CMK (cell line): ENCODE measurements at places on chromosomes 2 and 18.

- no peak for DNase-seq
Measured at GRCh38 chr2:102006886-102007278, 15.1 kb downstream of the IL1R2 start.

GRCh38 chr2:88450186-88450585 lies 2.3 kb downstream of the FOXI3 start:
- no peak for DNase-seq

GRCh38 chr2:102294802-102295489 lies 16.4 kb upstream of the IL1RL1 start:
- no peak for DNase-seq

DNA sequence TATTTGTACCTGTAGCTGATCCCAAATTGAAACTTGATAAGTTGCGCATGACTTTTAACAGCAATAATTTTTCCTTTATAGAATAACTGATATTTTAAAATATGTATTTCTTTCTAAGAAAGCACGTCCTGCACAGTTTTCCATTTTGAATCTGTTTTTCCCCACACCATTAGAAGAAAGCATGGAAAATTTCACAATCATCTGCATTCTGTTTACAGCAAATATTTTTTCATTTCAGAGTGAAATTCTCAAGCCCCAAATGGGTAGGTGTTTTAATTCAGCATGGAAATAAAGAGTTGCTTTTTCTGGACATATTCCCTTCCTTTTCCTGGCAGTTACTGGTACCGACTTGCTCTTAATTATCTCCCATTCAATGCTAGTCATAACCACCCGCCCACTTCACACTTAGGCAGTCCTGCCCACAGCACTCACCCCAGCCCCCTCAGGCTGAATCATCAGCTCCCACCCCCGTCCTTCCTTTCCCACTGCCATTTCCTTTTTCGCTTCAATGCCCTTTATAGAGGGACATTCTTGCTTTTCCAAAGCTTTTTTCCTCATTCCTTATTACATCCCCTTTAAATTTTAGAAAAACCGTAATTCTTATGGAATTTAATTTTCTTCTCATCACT lies 89.2 kb upstream of the GLS start:
- DNase-seq: no peak

GRCh38 chr2:24457696-24458386 lies 33.2 kb upstream of the NCOA1 start:
- DNase-seq: peak; percentile 43

DNA sequence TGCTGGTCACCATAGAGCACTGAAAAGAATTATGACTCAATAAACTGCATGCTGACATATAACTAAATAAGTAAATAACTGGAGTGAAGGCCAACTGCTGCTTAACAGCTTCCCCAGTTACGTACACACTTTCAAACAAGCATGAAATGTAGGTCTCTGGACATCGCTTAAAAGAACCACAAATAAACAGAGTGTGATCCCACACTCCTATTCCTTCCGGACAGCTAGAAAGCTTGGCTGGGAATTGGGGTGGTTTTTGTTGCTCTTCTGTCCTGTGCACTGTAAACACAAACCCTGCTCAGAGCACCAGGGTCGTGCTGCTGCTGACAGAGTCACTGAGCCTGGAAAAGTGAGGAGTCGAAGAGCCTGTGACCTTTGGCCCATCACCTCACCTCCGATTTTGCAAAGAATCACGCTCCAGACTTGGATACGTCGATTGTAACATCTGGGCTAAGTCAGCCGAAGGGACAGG lies 162.7 kb upstream of the NT5C1B start:
- DNase-seq: no peak

- DNase-seq: no peak
Measured at GRCh38 chr2:197369933-197370320, 59.3 kb upstream of the ANKRD44 start.

DNA sequence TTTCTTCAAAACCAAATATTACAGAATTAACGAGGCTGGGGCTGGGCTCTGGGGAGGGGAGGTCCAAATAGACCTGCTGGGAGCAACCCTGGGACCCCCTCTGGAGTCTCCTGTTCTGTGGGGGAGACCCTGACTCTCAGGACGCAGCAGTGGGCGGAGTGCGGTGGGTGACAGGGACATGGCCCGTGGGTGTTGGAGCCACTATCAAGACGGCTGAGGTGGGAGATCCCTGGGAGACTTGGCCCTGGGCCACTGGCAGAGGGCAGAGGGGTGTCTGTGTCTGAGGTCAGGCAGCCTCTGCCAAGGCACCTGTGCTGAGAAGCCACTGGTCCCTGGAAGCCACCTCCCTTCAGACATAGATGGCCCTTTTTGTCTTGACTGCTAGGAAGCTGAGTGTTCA lies 79.5 kb upstream of the CTDP1 start:
- no peak for DNase-seq

DNA sequence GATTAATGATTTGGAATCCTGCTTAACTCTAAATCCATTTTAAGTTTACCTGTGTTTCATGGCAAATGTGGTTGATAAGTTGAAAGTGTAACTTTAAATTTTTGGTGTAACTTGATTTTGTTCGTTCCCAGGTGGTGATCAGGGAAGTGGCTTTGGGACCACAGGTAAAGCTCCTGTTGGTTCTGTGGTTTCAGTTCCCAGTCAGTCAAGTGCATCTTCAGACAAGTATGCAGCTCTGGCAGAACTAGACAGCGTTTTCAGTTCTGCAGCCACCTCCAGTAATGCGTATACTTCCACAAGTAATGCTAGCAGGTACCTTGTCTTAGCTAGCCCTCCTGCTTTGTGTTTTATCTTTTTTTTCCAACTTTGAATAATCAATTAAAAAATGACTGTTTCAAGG lies 62.8 kb downstream of the AGFG1 start:
- DNase-seq: no peak

GRCh38 chr2:203237346-203238238 lies 1.2 kb upstream of the CYP20A1 start:
- DNase-seq: no peak

DNA sequence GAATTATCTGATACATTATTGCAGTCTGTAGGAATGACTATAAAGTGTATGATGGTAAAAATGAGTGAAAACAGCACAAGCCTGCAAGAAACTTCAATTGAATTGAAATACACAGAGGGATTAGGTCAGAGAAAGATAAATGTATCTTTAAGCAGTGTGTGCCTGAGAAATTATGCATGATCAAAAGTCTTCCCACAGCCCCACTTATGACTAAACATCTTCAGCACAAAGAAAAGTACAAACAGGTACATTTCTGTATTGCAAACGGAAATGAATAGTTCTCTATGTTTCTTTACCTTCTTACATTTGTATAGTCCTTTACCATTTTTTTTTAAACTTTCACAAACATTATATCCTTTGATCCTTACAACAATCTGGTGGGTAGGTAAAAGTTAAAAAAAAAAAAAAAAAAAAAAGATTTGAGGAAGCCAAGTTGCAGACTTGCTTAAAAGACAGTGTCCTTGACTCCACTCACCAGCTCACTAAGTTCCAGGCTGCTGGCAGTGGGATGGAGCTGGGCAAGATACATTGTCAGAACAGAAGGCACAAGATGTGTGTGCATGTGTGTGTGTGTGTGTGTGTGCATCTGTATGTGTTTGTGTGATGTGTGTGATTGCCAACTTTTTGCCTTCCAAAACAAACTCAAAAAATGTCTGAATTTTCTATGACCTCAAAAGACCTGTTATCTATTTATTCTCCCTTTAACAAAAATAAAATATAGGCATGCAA lies 423.7 kb upstream of the ACVR2A start:
- DNase-seq: no peak

DNA sequence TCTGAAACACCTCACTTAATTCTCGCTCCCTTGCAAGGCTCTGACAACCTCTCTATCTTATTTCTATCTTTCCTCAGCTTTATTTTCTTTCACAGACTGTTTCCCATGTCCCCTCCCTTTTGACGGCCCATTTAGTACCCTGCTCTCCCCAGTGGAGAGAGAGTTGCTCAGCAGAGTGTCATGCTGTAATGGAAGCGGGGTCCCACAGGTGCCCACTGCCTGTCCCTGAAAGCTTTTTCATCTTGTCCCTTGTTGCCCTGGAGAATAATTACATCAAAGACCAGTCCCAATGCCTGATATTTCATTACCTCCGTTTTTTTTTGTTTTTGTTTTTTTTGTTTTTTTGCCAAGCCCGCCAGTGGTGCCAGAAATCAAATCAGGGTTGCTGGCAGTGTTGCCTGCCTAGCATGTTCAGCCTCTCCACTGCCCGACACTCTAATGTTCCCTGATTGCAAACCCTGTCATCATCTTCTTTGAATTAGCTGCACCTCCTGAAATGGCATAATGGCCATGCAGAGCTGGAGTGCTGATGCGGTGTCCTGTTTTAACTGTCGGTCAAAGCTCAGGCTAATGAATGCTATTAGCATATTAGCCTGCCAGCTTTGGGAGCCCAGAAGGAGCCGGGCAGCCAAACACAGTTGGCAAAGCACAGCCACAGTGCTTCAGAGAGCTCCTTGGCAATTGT lies 71.2 kb upstream of the CAVIN2 start:
- DNase-seq: no peak

DNA sequence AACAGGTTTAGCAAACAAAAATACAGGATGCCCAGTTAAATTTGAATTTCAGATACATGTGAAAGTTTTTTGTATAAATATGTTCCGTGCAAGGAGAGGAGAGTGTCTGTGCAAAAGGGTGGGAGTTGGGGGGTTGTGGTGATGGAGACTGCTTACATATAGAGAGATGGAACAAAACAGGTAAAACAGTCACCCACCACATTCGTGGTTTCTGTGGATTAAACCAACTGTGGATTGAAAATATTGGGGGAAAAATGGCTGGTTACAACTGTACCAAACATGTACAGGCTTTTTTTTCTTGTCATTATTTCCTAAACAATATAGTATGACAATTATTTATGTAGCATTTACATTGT lies 245.7 kb downstream of the TNS1 start:
- DNase-seq: no peak

DNA sequence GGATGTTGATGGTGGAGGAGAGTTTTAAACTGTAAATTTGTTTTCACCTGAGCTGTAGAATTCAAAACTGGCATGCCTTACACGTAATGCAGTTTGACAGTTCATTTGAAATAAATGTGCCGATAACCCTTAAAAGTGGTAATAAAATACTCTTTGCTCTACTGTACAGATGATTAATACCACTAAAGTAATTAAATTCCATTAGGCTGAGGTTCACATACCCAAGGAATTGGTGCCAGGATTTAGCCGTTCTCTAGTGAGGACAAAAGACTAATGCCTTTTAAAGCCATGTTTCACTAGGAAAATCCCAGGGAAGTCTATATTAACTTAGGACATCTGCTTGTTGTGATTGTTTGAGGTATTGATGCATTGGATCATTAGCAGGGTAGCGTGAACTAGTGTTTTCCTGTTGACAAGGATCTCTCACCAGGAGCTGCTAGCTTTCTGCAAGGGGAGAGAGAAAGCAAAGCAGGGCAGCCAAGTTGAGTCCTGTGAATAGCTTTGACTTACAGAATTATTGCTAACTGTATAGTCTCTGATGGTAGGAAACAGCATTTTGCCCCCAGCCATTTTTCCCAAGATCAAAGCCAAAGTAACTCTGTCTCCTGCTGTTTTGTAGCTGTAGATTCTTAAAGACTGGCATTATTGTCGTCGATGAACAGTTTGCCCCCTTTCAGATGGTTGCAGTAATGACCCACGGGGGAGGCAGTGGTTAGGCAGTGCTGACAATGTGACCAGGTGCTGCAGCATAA lies 280.9 kb upstream of the FANCL start:
- no peak for DNase-seq

GRCh38 chr2:215685238-215685990 lies 249.5 kb upstream of the FN1 start:
- no peak for DNase-seq

DNA sequence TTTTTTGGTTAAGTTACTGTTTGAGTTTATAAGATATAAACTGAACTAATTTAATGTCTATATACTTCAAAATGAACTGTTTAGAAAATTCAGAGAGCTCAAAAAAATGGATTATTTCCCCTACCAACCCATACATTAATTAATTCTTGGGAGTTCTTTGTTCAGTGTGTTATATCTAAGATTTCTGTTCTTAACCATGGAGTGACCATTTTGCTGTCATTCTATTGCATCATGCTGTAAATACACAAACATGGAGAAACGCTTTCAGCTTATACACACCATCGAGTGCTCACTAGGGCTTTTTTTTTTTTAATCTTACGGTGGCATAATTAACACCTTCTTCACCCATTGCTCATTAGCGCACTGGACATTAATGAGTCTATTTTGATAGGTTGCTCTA lies 33.4 kb upstream of the TBR1 start:
- DNase-seq: no peak

GRCh38 chr2:210899131-210899530 lies 342.7 kb downstream of the CPS1 start:
- DNase-seq: no peak

GRCh38 chr18:56412951-56413350 lies 225.4 kb downstream of the TXNL1 start:
- no peak for DNase-seq
